NK-92 treated with Interleukin-12 subunit alpha and Interleukin-12 subunit beta, amount 100 ng/mL, for 24 hours (cell line): ENCODE measurements at places on chromosomes 7 and 10.

GRCh38 chr7:69864822-69865221 is 266.5 kb downstream of the AUTS2 start:
- no peak for DNase-seq

DNA sequence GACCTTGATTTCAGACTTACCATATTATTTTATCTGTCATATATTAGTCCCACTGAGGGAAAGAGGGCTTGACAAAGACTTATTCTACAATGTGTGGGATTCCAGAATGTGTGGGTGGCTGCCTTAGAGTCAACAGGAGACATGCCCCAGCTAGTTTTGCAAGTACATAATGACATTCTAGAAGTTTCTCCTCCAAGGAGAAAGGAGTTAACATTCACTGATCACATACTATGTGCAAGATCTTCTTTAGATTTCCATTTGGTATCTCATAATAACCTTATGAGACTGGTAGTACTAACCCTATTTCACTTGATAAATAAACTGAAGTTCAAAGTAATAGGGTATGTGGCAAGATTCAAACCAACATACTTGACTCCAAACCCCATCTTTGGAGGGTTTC is 25.2 kb downstream of the IRF5 start:
- DNase-seq = no peak

GRCh38 chr7:96479015-96479645 is 157.2 kb upstream of the SLC25A13 start:
- DNase-seq = no peak

- no peak for DNase-seq
These were observed 187.0 kb downstream of the MAD1L1 start for GRCh38 chr7:2045559-2046405.

- no peak for DNase-seq
These were observed 25.7 kb downstream of the GRID1 start for GRCh38 chr10:86340991-86341260.

GRCh38 chr7:157272351-157273207 is 64.2 kb upstream of the DNAJB6 start:
- no peak for DNase-seq

DNA sequence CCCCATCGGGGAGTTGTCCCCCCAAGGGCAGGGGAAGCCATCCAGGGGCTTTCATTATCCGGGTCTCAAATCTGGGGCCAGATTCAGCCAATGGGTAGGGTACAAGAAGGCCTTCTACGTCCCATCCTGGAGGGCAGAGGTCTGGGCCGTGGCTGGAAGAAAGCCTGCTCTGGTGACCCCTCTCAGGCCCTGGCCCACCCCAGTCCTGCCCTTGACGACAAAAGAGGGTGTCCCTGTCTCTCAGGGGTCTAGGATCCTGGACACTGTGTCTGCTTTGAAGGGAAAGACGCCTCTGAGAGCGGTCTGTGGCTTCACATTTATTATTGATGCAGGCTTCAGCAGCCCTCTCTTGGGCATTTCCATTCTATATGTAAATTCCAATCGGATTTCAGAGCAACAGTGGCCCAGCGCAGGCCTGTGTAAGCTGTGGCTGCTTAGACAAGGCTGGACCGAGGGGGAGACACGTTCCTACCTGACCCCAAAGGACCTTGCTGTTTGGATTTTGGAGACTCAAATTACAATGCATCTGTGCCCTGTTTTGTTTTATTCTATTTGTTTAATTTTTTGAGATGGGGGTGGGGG is 83.2 kb upstream of the BAIAP2L1 start:
- DNase-seq = no peak

DNA sequence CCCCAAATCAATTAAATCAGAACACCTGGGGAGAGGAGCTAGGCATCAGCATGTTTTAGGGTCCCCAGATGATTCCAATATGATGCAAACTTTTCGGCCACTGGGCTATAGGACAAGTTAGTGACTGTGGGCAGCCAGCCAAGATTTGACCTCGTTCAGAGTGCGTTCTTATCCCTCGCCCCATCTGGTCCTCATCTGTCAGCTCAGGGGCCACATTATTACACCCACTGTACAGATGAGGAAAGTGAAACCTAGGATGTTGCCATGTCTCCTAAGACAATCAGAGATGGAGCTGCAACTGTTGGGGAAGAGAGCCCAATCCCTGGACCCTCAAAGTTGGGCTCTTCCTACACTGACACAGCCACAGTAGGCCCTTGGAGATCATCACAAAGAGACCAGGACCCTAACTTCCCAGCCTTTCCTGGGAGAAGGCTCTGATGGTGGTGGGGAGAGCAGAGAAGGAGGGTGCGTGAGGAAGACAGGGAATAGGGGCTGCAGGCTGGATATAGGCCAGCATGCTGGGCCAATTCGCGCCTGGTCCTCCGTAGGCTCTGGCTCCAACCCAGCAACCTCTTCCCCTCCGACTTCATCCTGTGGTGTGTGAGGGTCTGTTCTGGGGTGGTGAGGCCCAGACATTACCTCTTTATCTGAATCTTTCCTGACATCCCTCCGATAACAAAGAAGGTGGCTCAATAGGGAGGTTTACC is 109.4 kb upstream of the ZMIZ1 start:
- DNase-seq = no peak

GRCh38 chr7:125927556-125927955 is 997.9 kb upstream of the POT1 start:
- no peak for DNase-seq

DNA sequence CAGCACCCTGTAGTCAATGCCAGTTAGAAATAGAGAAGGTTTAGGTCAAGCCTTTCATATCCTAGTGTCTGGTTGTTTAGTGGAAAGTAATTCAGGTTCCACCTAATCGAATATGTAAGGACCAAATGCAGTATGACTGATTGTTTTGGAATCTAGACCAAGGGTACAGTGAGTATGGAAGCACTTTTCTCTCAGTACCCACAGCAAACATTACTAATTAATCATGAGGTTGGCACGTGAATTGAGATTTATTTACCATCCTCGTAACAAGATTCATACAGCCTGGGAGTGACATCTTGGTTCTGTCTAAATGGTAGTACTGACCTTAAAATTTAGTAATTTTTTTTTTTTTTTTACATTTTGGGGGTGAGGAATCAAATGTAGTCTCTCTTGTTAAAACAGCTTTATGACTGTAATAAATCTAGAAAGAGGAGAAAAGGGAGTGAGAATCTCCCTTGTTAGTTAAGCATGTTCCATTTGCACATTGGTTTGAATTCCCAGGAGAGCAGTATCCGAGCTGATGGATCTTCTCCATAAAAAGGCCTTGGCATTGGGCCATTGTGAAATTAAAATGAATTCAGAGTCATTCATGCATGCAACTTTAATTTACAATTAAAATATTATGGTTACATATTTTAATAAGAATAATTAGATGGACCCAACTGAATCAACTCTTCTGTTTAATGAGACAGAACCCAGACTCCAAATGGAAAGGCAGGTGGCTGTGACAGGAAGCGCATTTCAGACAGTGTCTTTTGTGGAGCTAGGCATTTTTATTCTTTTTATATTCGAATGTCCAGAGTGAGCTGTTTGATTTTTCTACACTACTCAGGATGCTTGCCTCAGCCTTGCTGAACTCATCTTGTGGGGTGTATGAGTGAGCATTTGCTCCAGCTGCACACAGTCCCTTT is 57.6 kb downstream of the SNX10 start:
- DNase-seq = no peak

DNA sequence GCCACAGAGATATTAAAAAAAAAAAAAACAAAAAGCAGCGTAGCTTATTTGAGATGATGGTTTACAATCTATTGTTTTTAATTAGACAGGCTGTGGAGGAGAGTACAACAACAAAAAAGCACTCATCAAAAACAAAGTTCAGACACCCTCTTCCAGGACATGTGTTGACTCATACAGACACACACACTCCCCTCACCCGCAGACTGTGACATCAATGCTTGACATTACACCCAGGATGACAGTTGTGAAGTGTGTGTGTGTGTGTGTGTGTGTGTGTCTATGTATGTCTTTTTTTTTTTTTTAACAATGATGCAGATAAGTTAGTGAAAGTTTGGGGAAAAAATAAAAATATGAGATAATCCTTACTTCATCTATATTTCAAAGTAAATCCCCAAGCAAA is 303.6 kb downstream of the GPAM start:
- no peak for DNase-seq

DNA sequence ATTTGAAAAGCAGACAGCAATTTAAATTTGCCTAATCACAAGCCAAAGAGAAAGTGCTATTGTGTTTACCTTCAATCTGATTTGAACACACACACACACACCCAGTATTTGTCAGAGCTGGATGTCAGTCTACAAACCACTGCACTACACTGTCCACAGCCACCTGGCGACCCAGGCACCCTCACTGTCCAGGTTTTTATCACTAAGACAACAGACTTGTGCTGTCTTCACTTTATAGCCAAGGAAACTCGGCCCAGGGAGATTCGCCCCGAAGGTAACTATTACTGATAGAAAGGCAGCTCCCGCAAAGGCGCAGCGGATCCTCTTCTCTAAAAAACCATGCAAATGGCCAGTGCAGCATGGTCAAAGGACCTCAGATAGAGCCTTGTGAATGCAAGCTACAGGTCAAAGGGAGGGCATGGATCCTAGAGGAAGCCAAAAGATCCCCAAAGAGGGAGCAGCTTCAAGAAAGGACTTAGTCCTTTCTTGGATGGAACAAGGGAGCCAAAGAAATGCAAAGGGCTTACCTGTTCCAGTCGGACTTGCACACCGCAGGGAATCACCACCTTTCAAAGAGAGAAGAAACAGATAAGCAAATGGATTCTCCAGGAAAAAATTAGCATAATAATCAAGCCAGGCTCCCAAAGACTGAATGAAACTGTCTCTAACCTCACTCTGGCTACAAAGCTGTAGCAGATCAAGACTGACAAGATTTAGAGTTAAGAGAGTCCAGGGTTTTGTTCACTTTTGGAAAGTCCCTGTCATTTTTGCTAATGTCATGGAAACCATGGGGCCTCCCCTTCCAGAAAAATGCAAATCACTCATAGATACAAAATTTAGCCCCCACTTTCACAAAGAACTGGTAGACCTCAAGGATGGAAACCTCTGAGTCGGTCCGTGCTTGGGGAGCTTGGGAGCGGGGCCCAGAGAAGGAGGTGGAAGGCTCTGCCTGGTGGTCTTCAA is 101.1 kb downstream of the TNS3 start:
- DNase-seq = no peak

DNA sequence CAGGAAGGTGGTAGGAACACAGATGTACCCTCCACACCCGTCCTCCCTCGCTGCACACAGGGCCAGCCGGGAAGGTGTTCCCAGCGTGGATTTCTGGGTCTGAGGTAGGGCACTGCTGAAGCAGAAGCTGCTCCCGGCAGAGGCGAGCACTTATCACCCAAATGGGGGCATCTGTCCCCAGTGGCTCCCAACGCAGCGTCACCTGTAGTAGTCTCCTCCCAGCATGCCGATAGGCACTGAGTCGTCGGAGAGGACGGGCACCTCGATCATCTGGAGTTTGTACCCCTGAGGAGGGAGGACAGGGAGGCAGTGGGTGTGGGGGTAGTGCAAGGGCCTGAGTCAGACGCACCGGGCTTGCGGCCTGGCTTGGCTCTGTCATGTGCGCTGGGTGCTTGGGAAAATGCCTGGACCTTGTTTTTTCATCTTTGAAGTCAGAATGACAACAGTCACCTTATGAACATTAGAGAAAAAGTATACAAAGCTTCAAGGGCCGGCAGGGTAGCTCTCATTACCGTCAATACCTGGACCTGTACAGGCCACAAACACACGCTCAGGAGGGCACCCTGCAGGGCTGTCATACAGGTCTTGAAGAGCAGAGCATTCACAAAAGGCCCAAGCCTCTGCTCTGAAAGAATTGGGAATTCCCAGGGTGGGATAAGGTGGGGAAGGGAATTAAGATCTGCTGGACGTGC is 3.1 kb upstream of the PYROXD2 start:
- DNase-seq = no peak

- no peak for DNase-seq
These were observed 179 bp downstream of the PDE1C start for GRCh38 chr7:32070051-32070405.

- DNase-seq = no peak
These were observed 18.1 kb upstream of the LIPK start for GRCh38 chr10:88687853-88688467.

- DNase-seq = no peak
These were observed 100.3 kb downstream of the PLPP4 start for GRCh38 chr10:120557311-120557710.

DNA sequence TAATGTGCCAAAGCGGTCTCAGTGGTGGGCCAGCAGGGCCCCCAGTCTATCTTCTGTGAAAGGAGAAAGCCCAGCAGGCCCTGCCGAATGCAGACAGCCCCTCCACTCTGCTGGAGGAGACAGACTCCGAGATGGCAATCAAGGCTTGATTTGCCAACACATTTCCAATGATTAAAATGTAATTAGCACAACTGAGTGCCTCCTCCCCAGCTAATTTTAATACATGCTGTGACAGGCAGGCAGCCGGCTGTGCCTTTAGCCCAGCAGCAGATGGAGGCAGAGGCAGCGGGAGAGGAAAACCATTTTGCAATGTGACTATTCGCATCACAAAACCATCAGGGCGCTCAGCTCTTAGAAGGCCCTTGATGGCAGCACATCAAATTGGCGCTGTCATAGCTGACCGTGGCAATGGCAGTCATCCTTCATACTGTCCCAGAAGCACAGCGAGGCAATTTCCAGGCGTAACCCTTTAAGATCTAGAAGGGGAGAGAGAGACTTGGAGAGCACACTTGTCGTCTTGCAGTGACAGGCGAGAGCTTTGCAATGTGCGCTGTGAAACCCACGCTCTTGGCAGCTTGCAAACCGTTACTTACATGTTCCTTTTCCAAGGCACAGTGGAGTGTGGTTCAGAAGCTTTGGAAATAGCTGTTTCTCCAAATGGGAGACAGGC is 714.8 kb upstream of the GALNT17 start:
- DNase-seq = no peak

GRCh38 chr10:66958466-66958865 is 32.6 kb downstream of the LRRTM3 start:
- DNase-seq = no peak

DNA sequence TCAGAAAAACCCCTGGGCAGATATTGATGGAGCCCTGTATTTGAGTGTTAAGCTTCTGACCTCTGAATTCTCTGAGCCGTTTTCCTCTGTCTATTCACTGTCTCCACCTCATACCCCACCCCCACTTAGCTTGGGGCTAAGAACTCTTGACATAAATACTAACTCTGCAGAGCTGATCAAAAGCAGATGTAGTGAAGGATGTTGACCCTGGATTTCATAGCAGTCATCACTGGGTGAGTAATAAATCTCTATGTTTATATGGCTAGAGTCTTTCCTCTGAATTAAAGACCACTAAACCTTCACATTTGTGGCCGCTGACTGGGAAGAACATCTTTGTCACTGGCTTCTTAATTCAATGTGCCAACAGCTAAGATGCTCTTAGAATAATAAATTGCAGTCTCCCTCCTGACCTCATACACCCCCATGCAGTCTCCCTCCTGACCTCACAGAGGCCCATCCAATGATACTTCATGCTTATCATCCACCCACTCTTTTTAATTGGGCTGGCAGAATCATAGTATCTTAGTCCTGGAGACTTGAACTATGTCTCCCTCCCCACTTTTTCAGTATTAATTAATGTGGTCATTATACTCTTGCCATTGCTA is 78.0 kb upstream of the MACROH2A2 start:
- DNase-seq = no peak
